Activated CD4-positive, CD25-positive, alpha-beta regulatory T cell treated with anti-CD3 and anti-CD28 coated beads, Interleukin-2, amount 50 U/mL, for 16 hours (primary cell): ENCODE measurements at places on chromosomes 13 and 19.

GRCh38 chr13:105655046-105655445 lies 880.4 kb downstream of the EFNB2 start:
- DNase-seq, result no peak

DNA sequence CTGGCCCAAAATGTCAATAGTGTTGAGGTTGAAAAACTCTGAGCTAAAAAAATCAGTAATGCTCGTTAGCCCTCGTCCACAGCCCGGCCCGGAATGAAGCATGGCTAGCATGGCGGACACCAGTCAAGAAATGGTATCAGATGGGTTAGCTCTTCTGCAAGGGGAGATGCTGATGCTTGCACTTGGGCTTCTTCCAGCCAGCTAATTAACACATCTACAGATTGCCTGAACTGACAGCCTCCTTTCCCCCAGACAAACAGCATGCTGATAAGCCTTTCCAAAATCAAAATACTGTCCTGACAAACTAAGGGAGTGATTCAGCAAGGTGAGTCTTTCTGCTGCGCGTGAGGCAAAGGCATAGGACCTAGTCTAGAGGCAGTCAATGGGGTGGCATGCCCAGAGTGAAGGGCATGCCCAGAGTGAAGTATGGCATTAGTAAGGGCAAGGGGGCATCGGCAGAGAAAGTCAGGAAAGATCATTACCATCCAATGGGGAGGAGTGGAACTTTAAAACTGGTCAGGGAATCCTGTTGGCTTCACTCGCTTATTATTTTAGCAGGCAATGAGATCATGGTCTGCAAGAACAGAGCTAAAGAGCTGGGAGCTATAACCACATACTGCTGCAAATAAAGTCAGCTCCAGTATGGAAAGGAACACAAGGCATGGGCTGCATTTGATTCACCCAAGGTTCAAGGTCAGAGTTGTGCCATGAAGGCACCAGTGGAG lies 30.2 kb upstream of the UBE2L5 start:
- no peak for DNase-seq

- no peak for DNase-seq
These were observed 44.2 kb upstream of the HOMER3 start for GRCh38 chr19:18985257-18985656.

- DNase-seq, result no peak
These were observed 1.4 kb upstream of the HSD17B14 start for GRCh38 chr19:48837687-48838086.

DNA sequence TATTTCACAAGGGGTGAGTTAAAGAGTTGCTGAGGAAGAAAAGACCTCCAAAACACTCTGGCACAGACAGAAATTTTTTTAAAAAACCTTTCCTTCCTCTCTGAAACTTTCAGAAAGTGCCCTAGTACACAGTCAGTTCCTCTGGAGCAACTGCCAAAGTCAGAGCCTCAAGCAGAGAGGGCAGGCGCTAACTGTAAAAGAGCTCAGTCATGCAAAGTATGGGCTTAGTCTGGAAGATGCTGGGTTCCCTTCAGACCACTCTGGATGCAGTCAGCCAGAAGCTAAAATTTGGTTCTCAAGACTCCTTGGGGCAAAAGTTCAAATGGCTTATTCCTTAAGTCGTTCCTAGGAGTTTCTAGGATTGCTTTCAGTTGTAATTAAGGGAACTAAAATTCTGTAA lies 671.6 kb downstream of the PCDH9 start:
- DNase-seq, result no peak
